AG04450 (cell line): ENCODE measurements at places on chromosomes 13 and 19. TPM values are rescaled to one million over a fixed set of nuclear protein-coding genes. Genes with fewer than 3 reads are reported as not detected.

The SIGLEC12 gene
- not detected in 2 replicates for polyA plus RNA-seq

The ALKBH7 gene
- polyA plus RNA-seq, result 11.6 and 16.4 TPM in 2 replicates

The TSKS gene
- not detected in 2 replicates for polyA plus RNA-seq

The APC2 gene
- polyA plus RNA-seq, result 0.09 and 0.17 TPM in 2 replicates

The ATCAY gene
- 0.09 and 0.30 TPM in 2 replicates for polyA plus RNA-seq

The PSG7 gene
- 0.10 TPM in 2 replicates for polyA plus RNA-seq

The FAAP24 gene
- 1.6 and 1.8 TPM in 2 replicates for polyA plus RNA-seq

The JUNB gene
- 24.1 and 44.3 TPM in 2 replicates for polyA plus RNA-seq

The CRB3 gene
- polyA plus RNA-seq, result not detected in 2 replicates

The PLPP2 gene
- 3.9 and 7.5 TPM in 2 replicates for polyA plus RNA-seq

The PRDX2 gene
- 187 and 237 TPM in 2 replicates for polyA plus RNA-seq

The CDC16 gene
- polyA plus RNA-seq, result 88.2 and 112 TPM in 2 replicates

The ACP5 gene
- polyA plus RNA-seq, result 3.0 and 4.0 TPM in 2 replicates

The PLEKHF1 gene
- polyA plus RNA-seq, result 5.4 and 6.4 TPM in 2 replicates

The IL12RB1 gene
- 0.05 and 0.14 TPM in 2 replicates for polyA plus RNA-seq

The GJB6 gene
- polyA plus RNA-seq, result not detected in 2 replicates

The ZNF793 gene
- 0.87 and 1.5 TPM in 2 replicates for polyA plus RNA-seq

The HIPK4 gene
- polyA plus RNA-seq, result 0.09 and 0.11 TPM in 2 replicates

The CKAP2 gene
- polyA plus RNA-seq, result 14.3 and 18.2 TPM in 2 replicates

The RFPL4A gene
- polyA plus RNA-seq, result not detected in 2 replicates

The KLF5 gene
- 10.2 and 11.2 TPM in 2 replicates for polyA plus RNA-seq

The AXL gene
- polyA plus RNA-seq, result 210 and 212 TPM in 2 replicates

The ERCC1 gene
- polyA plus RNA-seq, result 75.8 and 113 TPM in 2 replicates

The ZNF737 gene
- 10.3 and 10.7 TPM in 2 replicates for polyA plus RNA-seq

The RBM42 gene
- 33.4 and 35.6 TPM in 2 replicates for polyA plus RNA-seq

The FOSB gene
- 1.3 and 1.7 TPM in 2 replicates for polyA plus RNA-seq

The SETDB2 gene
- 14.8 and 21.7 TPM in 2 replicates for polyA plus RNA-seq

The MBD3L2 gene
- not detected in 2 replicates for polyA plus RNA-seq

The GRIK5 gene
- polyA plus RNA-seq, result 0.04 and 0.05 TPM in 2 replicates

The ANKLE1 gene
- 0.33 and 0.36 TPM in 2 replicates for polyA plus RNA-seq

The MADCAM1 gene
- not detected in 2 replicates for polyA plus RNA-seq

The BRCA2 gene
- polyA plus RNA-seq, result 0.63 and 0.92 TPM in 2 replicates

The LRFN3 gene
- 0.69 and 1.1 TPM in 2 replicates for polyA plus RNA-seq

The CABP5 gene
- polyA plus RNA-seq, result not detected in 2 replicates

The UCHL3 gene
- 73.1 and 95.5 TPM in 2 replicates for polyA plus RNA-seq

The ADM5 gene
- polyA plus RNA-seq, result 0.19 and 0.33 TPM in 2 replicates

The DCLK1 gene
- not detected in 2 replicates for polyA plus RNA-seq

The ZFP14 gene
- 2.0 and 2.7 TPM in 2 replicates for polyA plus RNA-seq

The ZNF600 gene
- 3.6 and 4.7 TPM in 2 replicates for polyA plus RNA-seq

The SIGLEC6 gene
- polyA plus RNA-seq, result not detected in 2 replicates

The TTC9B gene
- not detected in 2 replicates for polyA plus RNA-seq

The WDR88 gene
- not detected in 2 replicates for polyA plus RNA-seq

The XRCC1 gene
- 15.2 and 17.7 TPM in 2 replicates for polyA plus RNA-seq

The KIR2DL1 gene
- polyA plus RNA-seq, result not detected in 2 replicates

The PSG6 gene
- not detected in 2 replicates for polyA plus RNA-seq

The ZNF763 gene
- polyA plus RNA-seq, result 2.1 and 3.0 TPM in 2 replicates

The ERICH6B gene
- not detected in 2 replicates for polyA plus RNA-seq

The ING1 gene
- 8.7 TPM in 2 replicates for polyA plus RNA-seq

The SMG9 gene
- 9.2 and 12.1 TPM in 2 replicates for polyA plus RNA-seq

The ANO8 gene
- polyA plus RNA-seq, result 1.8 and 2.0 TPM in 2 replicates

The BST2 gene
- 1.9 and 2.8 TPM in 2 replicates for polyA plus RNA-seq
